ENCODE measurements at places on chromosomes 4 and X.

GRCh38 chrX:154650221-154650510 lies 3.2 kb downstream of the CTAG2 start:
- DNase-seq = no peak

DNA sequence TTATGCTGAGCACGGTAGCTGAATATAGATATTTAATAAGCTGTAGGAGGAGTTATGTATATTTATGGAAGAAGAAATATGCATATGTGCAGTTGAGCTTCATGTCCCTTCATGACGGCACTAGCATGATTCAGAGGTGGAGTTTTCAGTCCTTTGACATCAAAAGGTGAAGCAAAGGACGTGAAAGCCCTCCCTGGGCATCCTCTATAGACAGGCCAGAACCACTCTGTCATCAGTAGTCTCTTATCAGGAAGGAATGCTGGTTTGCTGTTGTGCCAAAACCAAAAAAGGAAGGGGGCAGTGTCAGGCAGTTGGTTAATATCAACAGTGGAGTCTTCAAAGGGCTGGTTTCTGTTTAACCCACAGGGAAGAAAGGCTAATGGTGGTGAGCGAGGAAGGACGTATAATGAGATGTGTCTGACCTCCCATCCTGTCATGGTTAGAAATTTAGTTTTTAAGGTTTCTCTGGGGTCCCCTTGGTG lies 23.5 kb upstream of the IL2 start:
- DNase-seq = no peak

DNA sequence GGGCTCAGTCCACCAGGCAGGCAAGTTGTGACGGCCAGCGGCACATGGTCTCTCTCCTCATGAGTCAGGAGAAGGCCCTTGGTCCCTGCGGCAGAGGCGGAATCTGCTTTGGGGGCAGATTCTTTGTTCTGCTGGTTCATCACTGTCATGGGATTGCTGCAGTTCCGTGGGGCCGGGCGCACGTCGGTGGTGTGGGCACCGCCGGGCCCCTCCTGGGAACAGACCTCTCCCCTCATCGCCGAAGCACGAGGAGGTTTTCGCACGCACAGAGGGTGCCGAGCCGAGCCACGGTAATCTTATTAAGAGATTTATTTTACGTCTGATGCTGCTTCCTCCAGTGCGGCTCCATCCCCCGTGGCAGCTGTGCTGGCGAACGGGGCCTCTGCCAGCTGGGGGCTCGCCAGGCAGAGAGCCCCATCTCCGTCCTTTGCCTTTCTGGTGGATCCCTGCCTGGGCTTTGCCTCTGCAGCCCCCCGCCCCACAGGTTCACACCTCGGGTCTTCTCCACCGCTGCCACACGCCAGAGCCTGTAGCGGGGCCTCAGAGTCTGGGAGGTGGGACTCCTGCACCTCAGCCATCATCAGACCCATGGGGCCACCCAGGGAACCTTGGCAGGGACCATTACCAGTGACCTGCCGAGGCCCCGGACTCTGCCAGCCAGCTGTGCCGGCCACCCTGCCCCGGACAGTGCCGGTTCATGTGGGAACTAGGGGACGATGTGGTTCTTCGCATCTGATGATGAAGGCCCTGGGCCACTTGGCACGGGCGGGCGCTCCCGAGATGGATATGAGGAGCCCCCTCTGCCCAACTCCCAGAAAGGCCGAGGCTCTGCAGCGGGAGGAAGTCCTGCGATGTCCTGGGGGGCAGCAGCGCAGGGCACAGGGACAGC lies 86.7 kb upstream of the NKX1-1 start:
- no peak for DNase-seq

- no peak for DNase-seq
These were observed 20.7 kb downstream of the PSAPL1 start for GRCh38 chr4:7414046-7414445.

GRCh38 chr4:186666252-186666651 lies 57.4 kb downstream of the FAT1 start:
- no peak for DNase-seq

DNA sequence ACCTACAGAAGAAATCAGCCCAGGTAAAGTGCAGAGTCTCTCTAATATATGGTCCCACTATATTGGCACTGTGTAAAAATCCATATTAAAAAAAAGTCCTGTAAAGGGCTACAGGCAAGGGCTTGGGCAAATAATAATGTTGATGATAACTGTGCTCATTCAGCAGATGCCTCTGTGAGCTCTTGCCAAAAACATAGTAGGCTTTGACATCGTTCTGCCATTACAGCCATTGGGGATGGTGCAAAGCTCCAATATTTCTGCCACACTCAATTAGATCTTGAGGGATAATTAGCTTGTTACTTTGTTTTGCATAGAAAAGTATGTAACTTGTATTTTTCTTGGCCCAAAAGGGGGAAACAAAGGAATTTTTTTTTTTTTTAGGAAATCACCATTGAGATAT lies 645.5 kb upstream of the FAM241A start:
- DNase-seq = no peak

DNA sequence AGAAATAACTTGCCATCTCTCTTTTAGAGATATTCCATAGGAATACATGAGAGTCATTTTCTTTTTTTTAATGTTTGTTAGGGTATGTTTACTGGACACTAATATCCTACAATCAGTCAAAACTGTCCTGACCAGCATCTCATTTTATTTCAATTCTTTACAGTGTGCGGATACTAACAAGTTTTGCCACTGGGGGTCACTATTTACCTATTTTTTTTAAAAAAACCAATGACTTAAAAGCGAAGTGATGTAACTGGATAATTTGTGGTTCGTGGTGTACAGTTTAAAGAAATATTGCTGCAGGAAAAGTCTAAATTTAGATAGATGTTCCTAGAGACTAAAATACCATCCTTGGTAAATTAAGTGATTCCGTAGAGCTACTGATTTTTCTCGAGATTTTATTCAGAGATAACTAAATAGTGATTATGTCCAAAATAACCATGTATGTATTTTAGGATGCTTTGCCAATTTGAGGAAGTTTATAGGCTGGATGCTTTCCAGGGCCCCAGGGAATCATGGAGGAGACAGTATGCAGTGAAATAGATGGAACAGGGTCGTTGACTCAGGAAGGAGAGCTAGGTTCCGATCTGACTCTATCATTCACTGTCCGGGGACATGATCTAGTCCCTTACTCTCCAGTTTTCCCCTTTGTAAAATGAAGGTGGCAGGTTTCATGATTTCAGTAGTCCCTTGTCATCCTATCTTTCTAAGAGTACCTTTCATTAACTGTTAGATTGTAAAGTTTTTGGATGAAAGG lies 34.0 kb upstream of the GNPDA2 start:
- DNase-seq = no peak

- no peak for DNase-seq
These were observed 20.6 kb downstream of the F8 start for GRCh38 chrX:155001873-155002272.

- no peak for DNase-seq
These were observed 385.1 kb upstream of the CXorf51B start for GRCh38 chrX:146424422-146424821.

- no peak for DNase-seq
These were observed 908.1 kb downstream of the CCSER1 start for GRCh38 chr4:91035276-91035675.

DNA sequence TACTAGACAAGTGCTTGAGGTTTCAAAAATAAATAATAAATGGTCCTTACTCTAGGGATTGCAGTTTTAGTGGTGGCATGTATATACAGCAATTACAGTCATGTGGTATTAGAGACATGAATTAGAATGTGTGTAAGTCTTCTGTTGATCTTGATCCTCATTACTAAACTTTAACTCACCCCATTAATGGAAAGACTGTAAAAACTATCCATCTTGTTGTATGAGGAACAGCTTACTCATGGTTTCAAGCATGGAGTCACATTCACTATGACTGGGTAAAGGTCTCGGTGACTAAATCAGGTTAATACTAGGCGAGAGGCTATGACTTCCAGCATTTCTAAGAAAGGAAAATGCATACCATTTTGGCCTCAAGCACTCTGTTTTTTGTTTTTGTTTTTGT lies 107.0 kb upstream of the HPGD start:
- DNase-seq = no peak

DNA sequence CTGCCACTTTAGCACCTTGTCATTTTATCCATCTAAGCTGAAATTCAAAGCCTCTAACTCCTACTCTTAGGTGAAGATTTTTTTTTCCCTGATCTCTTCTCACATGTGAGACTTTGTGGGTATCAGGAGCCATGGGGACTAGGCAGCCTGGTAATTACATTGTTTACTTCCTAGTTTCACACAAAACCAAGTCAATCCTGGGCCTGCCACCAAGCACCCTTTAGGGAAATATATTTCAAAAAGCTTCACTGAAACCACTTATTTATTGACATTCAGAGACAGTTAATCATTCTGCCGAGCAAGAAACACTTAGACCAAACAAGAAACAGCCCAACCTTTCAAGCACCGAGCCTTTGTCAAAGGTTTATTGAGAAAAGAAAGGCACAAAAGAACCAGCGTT lies 200.0 kb downstream of the RELL1 start:
- no peak for DNase-seq

DNA sequence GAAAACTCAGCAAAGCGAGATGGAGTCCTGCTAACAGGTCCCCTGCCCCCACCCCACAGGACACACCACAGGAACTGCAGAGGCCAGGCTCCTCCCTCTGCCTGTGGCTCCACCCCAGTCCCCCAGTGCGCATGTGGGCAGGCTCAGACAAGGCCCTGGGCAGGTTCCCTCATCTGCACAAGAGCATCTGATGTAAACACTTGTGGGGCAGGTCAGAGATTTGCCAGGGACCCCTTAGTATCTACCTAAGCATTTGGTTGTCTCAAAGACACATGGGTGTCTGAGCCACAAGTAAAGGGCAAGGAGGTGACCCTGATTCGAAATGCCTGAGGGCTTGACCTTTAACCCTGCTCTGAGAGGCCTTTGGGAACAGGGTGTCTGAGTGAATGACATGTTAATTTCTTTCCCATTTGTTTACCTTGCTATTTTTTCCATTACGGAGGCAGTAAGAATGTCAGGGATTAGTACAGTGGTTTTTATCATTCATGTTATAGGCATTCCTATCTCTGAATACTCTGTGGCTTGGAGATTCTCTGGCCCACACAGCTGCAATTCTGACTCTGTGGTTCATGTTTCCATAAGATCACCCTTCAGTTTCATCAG lies 85.3 kb downstream of the ZNF518B start:
- no peak for DNase-seq

DNA sequence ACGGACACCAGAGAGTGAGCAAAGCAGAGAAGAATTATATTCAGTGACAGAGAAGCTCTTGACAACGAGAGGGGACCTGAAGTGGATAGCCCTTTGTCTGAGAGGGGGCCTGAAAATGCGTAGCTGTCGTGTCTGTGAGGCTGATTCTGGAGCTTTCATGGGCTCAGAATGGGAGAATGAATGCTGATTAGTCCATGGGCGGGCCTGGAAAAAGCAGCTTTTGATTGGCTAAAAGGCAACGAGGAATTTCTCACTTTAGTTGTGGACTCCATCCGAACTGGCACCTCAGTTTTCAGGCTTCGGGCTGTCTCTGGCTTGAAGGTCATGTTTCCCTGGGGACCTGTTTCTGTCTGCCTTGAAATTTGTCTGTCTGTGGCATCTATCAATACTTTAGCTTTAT lies 487.1 kb downstream of the TECRL start:
- DNase-seq = no peak

- no peak for DNase-seq
These were observed 427.1 kb upstream of the FAM47C start for GRCh38 chrX:36581030-36581429.

DNA sequence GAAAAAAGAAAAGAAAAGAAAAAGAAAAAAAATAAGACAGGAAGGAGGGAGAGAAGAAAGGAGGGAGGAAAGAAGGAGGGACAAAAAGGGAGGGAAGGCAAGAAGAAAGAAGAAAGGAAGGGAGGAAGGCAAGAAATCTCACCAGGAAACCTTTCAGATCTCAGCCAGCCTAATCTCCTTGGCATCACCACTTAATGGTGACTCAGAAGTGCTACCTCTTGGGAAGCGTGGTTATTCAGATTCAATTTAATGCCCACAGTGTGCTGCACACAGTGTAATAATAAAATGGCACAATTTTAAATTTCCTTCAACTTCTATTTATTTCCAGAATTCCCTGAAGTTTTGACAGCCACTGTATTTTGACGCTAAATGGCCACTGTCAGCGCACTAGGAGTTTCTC lies 50.3 kb downstream of the DKK2 start:
- DNase-seq = no peak

GRCh38 chr4:80215449-80216052 lies 18.2 kb downstream of the PRDM8 start:
- no peak for DNase-seq

- no peak for DNase-seq
These were observed 1008.0 kb downstream of the RAPGEF2 start for GRCh38 chr4:160110891-160111290.

DNA sequence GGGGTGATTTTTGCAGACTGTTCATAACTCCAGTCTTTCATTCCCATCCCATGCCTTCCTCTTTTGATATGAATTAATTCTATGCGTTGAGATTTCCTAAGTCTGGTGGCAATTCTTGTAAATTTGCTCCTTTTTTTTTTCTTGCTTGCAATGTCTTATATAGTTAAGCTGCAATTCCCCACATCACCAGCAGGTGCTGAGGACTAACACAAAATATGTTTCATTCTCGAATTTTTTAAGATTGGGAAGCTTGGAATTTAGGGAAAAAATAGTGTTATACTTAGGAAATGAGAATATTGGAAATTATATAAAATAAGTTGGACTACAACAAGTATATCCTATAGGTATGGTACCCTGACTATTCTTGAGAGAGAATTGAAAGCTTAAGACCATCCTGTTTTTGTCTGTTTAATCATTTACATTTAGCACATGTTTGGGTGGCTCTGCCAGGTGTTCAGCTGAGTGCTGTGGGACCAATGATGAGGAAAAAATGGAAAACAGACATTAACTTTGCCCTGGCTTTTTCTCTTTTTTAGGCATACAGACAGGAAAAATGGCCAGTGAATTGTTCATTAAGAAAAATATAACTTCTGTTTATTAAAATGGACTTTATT lies 30.2 kb downstream of the AFF2 start:
- no peak for DNase-seq

DNA sequence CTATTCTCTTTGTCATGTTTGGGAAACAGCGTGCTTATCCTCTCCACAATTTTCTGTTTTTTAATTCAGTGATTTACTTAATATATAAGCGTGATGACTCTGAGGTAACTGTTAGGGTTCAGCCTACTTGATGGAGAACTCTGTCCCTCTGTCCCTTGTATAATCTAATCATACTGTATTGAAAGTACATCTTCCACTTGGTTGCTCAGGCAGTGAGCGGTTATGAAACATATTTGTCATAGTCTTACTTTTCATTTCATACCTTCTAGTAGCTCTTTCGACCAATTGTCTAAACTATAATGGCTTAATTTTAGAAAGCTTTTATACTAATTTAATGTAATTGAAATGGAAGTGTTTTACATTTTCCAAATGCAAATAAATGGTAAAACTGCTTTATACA lies 469.0 kb downstream of the TLL1 start:
- no peak for DNase-seq

- no peak for DNase-seq
These were observed 10.6 kb downstream of the NYX start for GRCh38 chrX:41457613-41458192.

GRCh38 chrX:136138939-136139338 lies 8.4 kb upstream of the FHL1 start:
- no peak for DNase-seq

Data from amniotic stem cell (primary cell).